ENCODE measurements at places on chromosomes 16 and 17. TPM values are rescaled to one million over a fixed set of nuclear protein-coding genes. Genes with fewer than 3 reads are reported as not detected.

PSMC3IP gene
- total RNA-seq = 1.8 TPM

SSTR5 gene
- total RNA-seq = 0.57 TPM

HS3ST3A1 gene
- total RNA-seq = 3.2 TPM

GRCh38 chr17:41377546-41377945 is 4.6 kb downstream of the KRT34 start:
- DNase-seq = no peak

DNA sequence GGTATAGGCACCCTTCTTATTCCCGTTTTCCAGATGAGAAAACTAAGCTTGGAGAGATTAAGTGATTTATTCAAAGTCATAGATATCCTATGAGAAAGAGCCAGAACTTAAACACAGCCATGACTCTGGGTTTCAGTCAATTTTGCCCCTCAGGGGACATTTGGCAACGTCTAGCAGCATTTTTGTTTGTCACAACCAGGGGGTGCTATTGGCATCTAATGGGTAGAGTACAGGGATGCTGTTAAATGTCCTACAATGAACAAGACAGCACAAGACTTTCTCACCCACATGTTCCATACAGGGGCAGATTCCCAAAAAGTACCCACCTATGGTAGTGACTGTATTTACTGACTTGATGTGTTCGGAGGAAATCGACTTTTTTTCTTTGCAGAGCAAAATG is 4.8 kb upstream of the SHISA9 start:
- DNase-seq = no peak

GRCh38 chr17:14474591-14474990 is 173.7 kb downstream of the HS3ST3B1 start:
- DNase-seq = no peak

DNA sequence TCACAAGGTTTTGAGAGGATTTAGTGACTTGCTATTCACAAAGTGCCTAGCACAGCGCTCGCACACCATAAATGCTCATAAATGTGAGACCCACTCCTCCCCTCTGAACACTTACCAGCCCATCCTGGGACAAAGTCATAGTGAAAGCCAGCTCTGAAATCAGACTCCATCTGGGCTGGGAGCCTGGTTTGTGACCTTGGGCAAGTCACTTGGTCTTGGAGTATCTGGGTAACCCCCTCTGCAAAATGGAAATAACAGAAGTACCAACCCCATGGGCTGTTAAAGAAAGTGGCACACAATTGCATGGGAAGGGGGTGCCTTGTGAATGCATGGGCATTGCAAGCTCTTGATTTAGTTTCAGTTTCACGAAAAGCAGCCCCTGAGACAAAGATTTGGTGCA is 104.7 kb upstream of the CDH5 start:
- DNase-seq = no peak

- DNase-seq = no peak
Measured at GRCh38 chr17:6393351-6393952, 41.5 kb downstream of the AIPL1 start.

- DNase-seq = no peak
Measured at GRCh38 chr16:24771779-24772157, 42.3 kb downstream of the TNRC6A start.

DNA sequence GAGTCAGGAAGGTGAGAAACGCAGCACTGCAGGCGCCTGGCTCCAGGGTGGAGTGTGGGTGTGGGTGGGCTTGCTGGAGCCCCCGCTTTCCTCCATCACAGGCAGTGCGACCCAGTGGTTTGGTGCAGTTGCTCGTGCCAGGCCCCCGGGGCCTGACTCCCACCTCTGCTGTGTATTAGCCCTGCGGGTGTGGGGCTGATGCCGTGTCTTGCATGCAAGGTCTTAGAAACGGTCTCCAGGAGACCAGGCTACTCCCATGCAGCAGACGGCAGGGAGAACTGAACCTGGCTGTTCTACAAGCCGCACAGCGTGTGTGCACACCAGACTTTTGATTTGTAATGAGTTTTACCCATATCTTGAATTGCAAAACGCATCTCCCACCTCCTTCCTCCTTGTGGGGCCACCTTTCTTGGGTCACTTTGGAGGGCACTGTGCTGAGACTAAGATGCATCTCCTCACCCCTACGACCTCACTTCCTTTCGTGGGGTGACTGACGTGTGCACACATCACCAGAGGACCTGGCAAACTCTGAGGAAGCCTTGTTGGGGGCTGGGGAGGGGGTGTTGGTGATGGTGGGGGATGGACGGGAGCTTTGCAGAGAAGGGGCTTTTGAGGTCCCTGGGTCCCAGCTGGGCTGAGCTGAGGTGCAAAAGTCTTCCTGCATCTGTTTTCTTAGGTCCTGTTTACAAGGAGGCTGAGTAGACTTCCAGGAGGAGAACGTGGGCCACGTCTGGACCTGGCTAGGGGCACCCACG is 101.8 kb upstream of the TNRC6C start:
- no peak for DNase-seq

- DNase-seq = no peak
Measured at GRCh38 chr16:72956124-72957064, 91.5 kb downstream of the ZFHX3 start.

DNA sequence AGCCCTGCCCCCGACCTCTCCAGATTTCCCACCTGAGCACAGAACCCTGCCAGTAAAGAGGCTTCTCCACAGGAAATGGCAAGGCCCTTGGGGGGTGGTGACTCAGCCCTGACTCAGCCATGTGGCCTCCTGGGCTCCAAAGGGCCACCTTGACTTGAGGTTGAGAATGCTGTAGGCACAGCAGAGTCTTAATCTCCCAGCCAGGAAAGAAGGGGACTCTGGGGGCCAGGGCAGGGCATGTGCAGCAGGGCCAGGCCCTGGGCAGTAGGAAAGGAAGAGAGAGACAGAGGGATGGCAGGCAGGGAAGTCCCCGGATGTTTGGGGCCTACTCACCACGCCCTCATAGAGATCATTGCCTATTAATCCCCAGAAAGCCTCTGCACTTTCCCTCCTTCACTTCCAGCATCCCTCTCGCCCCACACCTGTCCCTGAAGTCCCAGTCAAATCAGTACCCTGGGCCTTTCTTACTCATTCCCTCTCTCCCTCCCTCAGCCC is 4.8 kb upstream of the ITGA3 start:
- DNase-seq = no peak

DNA sequence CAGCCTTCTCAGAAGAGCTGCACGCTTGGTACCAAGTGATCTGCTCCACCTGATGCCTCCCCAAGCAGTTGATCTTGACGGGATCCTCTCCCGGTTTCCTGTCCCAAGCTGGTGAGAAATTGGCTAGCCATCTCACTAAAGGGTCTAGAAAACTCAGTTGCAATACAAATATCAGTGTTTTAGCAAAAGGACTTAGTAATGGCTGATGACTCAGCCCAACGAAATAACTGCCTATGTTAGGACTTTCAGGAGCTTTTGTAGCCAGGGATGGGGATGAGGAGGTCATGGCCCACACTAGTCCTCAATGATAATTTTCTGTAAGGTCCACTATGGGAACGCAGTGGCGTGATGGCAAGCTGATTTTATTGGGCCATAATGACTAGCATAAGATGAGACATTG is 23.3 kb upstream of the ENGASE start:
- DNase-seq = no peak

DNA sequence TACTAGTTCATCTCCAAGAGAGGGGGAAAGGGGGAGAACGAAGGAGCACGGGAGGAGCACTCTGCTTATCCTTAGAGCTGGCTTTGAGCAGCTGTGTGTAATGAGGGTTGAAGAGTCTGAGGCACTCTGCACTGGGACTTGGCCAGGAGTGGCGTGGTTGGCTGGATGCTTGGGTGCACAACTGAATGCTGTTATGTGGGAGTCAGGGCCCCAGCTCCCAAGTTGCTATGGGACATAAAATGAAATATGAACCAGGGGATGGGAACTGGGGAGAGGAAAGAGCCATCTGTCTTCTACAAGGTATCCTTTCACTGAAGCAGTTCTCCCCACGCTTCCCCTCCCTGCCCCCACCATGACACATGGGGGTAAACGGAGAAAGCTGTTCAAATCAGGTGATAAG is 105.9 kb upstream of the ANKFN1 start:
- no peak for DNase-seq

Data from cardiac septum (tissue), 1 donor.